ENCODE measurements at places on chromosomes 11 and 22. TPM values are rescaled to one million over a fixed set of nuclear protein-coding genes. Genes with fewer than 3 reads are reported as not detected.

CYTH4 gene
- total RNA-seq, result 2.9 TPM

MYO7A gene
- total RNA-seq, result 0.82 TPM

GRCh38 chr11:119482521-119483011 lies 59.6 kb upstream of the THY1 start:
- no peak for DNase-seq

DNA sequence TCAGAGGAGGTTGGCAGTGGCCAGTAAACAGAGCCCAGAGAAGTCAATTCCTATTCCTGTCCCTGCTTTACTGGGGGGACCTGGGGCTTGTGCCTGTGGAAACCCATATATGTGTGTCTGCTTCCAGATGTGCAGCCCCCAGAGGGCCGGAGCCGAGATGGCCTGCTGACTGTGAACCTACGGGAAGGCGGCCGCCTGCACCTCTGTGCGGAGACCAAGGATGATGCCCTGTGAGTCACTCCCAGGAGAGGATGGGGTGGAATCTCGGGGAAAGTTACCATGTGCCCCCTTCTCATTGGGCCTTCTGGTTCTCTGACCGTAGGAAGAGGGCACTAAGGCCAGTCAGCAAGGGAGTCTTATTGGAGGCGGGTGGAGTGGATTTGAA lies 5.3 kb downstream of the PLEKHB1 start:
- no peak for DNase-seq

GRCh38 chr11:1650918-1651262 lies 21.3 kb downstream of the KRTAP5-5 start:
- DNase-seq, result no peak

- DNase-seq, result no peak
Observed at GRCh38 chr11:113457784-113458183, 17.4 kb downstream of the DRD2 start.

CDC45 gene
- total RNA-seq, result 0.82 TPM

DNA sequence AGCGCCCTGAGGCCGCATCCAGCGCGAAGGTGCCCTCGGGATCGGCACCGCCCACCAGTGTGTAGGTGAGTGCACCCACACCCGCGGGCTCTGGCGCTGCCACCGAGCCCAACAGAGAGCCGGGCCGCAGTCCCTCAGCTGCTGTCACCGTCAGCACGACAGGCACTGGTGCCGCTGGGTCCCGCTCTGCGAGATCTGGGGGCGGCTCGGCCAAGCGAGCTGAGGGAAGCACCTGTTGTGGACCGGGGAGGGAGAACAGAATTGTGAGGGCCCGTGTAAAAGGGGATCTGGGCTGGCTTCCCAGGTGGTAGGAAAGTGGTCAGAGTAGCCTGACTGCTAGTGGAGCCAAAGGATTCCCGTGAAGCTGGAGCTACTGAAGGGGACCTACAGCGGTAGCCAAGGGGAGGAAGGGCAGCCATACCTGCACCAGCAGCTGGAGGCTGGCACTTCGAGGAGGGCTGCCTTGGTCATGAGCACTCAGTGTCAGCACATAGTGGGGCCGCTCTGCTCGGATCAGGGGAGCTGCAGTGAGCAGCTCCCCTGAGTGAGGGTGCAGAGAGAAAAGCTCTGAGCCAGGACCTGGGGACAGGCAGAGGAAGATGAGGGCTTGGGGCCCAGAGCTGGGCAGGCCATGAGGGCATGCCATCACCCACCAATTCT lies 11.5 kb upstream of the TPP1 start:
- DNase-seq, result no peak

- no peak for DNase-seq
Observed at GRCh38 chr22:20436307-20436767, 1.3 kb downstream of the SCARF2 start.

DNA sequence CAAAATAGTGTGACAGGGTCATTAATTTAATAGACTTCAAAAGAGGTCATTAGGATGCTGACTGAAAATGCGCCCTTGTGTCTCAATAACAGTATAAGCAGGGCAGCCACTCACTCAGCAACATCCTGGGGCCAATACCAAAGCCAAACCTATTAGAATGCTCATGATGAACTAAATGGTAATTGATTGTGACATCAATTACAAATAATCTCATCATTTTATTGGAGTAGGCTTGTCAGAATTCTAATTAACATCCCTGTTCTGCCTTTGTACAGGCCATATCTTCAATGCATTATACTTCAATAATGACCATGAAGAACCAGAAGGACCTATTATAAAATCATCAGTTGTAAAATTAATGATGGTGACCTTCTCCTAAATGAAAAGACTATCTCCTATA lies 64.2 kb downstream of the DNAJC24 start:
- no peak for DNase-seq

GRCh38 chr11:62933285-62933684 lies 12.1 kb upstream of the CHRM1 start:
- DNase-seq, result no peak

DNA sequence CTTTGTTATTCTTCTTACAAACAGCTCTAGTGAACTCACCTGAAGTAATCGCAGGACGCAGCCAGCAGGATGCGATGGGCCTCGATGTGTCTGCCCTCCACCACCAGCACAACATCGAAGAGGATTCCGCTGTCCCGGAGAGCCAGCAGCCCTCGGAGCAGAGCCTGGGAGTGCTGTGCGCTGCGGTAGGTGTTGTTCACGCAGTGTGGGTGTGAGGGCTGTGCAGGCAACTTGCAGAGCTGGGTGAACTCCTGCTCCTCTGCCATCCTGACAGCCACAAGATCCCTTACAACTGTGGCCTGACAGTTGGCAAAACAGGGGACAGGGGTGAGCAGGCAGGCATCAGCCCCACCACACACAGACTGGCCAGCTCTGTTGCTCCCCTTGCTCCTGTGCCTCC lies 6.6 kb downstream of the KLHL22 start:
- no peak for DNase-seq

PHLDA2 gene
- total RNA-seq, result not detected

DNA sequence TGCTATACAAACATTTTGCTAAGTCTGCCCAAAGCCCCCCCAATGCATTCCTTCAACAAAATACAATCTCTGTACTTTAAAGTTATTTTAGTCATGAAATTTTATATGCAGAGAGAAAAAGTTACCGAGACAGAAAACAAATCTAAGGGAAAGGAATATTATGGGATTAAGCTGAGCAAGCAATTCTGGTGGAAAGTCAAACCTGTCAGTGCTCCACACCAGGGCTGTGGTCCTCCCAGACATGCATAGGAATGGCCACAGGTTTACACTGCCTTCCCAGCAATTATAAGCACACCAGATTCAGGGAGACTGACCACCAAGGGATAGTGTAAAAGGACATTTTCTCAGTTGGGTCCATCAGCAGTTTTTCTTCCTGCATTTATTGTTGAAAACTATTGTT lies 92.4 kb downstream of the RRAS2 start:
- no peak for DNase-seq

ZNF215 gene
- total RNA-seq, result 5.3 TPM

- DNase-seq, result peak; percentile 54
Observed at GRCh38 chr22:31944700-31945442, 536 bp downstream of the YWHAH start.

- no peak for DNase-seq
Observed at GRCh38 chr11:88292171-88292843, 45.2 kb downstream of the CTSC start.

- peak; percentile 72 for DNase-seq
Observed at GRCh38 chr22:31630331-31631329, 31.4 kb downstream of the PISD start.

GRCh38 chr11:14546672-14547071 lies 26.5 kb upstream of the PSMA1 start:
- DNase-seq, result no peak

DNA sequence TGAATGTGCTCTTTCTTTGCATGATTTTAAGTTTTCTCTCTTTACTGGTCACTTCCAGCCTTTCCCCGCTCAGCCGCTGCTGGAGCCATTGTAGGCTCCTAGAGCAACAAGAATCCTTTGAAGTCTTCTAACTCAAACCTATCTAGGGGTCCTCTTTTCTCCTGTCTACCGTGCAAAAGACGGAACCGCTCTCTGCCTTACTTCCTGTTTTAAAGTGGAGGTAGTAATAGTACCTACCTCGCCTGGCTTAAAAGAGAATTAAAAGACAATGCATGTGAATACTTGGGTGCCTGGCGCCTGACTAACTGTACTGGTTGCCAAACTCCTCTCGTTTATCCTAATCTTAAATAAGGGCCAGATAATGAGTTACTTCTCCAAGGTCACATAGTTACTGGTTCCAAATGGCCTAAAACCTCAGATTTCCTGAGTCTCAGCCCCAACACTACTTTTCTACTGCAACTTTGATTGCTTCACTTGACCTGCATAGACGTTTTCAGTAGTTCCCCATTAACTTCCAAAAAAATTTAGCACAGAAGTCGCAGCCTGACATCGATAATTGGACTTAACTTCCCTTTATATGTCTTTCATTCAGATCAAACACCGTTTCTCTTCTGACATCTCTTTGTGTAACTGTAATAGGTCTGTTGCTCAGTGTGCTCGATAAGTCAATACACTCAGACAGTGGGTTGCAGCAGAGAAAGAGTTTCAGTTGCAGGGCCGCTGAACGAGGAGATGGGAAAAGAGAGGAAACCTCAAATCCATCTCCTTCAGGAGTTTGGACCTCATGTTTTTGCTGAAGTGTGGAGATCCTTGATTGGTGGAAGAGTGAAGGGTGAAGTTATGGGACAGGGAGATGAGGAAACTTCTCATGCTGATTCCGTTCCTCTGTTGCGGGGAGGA lies 891 bp downstream of the SAMM50 start:
- DNase-seq, result no peak

GRCh38 chr11:115488945-115489344 lies 15.3 kb downstream of the CADM1 start:
- no peak for DNase-seq

GRCh38 chr22:22694106-22694505 lies 49.7 kb downstream of the GGTLC2 start:
- DNase-seq, result no peak

GRCh38 chr11:35998634-35999033 lies 54.8 kb downstream of the LDLRAD3 start:
- no peak for DNase-seq

RIC3 gene
- total RNA-seq, result 42.4 TPM

DNA sequence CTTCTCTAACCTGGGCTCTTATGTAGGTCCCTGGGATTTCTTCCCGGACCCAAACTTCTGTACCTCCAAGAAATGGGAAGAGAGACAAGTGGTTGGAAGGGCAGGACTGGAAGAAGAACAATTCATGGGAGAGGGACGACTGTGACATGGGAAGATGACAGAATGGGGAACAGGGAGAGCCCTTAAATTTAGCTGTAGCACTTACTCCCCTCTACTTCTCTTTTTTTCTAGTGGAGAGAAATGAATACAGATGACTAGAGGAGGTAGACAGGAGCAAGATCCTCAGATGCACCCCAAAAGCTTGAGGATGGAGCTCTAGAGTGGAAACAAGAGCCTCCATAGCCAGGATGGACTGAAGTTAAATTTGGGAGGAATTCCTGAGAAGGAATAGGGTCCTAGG lies 2.3 kb downstream of the RHOG start:
- no peak for DNase-seq

GRCh38 chr11:102026959-102027358 lies 20.3 kb upstream of the CFAP300 start:
- DNase-seq, result no peak

HPX gene
- total RNA-seq, result 0.82 TPM

- no peak for DNase-seq
Observed at GRCh38 chr11:26584818-26585217, 12.8 kb upstream of the MUC15 start.

DNA sequence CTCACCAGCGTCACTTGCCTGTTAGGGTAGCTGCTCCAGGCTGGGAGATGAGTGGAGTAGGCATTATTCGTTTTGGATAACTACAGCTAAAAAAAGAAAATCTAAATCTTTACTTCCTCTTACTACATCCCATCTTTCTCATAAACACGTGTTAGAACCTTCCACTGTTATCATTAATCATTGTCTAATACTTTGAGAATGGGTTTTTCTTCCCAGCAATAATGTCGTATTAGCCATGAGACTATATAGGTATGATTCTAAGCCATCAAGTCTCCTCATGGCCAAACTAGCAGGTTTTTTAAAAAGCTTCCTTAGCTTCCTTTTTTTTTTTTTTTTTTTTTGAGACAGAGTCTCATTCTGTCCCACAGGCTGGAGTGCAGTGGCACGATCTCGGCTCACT lies 3.9 kb upstream of the TEF start:
- no peak for DNase-seq

- no peak for DNase-seq
Observed at GRCh38 chr22:23325183-23325582, 144.9 kb downstream of the BCR start.

PRR33 gene
- total RNA-seq, result not detected

DNA sequence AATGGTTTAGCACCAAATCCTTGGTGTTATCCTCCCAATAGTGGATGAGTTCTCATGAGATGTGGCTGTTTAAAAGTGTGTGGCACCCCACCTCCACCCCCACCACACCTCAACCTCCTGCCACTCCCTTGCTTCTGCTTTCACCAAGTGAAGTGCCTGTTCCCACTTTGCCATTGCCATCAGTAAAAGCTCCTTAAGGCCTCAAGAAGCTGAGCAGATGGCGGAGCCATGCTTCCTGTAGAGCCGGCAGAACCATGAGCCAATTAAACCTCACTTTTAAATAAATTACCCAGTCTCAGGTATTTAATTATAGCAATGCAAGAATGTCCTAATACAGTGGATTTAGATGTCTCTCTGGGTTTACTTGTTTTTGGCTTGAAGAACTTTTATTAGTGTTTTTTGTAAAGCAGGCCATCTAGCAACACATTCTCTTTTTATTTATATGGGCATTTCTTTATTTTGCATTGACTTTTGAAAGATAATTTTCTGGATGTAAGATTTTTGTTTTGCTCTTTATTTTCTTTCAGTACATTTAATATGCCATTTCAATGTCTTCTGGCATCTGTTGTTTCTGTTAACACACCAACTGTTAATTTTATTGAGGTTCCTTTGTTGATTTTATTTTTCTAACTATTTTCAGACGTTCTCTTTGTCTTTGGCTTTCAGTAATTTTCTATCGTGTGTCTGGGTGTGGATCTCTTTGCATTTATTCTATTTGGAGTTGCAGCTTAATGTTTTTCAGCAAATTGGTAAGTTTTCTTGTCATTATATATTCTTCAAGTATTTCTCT lies 724.5 kb upstream of the CNTN5 start:
- DNase-seq, result no peak

DNA sequence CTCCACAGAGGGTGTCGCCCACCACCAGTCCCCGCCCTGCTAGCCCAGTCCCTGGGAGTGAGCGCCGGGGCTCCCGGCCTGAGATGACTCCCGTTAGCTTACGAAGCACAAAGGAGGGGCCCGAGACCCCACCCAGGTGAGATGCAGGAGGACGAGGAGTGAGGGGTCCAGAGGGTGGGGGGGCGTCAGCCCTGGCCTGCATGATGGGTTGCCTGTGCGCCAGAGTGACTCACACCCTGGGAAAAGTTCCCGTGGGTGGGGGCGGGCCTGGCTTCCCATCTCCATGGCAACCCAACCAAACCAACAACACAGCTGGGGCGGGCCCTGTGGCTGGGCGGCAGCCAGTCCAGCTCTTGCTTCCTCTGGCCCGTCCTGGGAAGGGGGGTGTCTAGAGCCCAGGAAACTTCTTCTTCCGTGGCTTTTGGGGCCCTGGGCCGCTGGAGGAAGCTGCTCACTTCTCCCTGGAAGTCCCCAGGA lies 4.5 kb downstream of the GAS2L1 start:
- peak; percentile 99 for DNase-seq

APOL5 gene
- not detected for total RNA-seq

BATF2 gene
- total RNA-seq, result not detected

GRCh38 chr11:2290351-2290841 lies 11.3 kb downstream of the C11orf21 start:
- DNase-seq, result no peak

OR8A1 gene
- total RNA-seq, result not detected

Data from frontal cortex (tissue), 4 donors.